ENCODE measurements at places on chromosomes 12 and 14. TPM values are rescaled to one million over a fixed set of nuclear protein-coding genes. Genes with fewer than 3 reads are reported as not detected.

The AICDA gene
- not detected for polyA plus RNA-seq

The REP15 gene
- not detected for polyA plus RNA-seq

DNA sequence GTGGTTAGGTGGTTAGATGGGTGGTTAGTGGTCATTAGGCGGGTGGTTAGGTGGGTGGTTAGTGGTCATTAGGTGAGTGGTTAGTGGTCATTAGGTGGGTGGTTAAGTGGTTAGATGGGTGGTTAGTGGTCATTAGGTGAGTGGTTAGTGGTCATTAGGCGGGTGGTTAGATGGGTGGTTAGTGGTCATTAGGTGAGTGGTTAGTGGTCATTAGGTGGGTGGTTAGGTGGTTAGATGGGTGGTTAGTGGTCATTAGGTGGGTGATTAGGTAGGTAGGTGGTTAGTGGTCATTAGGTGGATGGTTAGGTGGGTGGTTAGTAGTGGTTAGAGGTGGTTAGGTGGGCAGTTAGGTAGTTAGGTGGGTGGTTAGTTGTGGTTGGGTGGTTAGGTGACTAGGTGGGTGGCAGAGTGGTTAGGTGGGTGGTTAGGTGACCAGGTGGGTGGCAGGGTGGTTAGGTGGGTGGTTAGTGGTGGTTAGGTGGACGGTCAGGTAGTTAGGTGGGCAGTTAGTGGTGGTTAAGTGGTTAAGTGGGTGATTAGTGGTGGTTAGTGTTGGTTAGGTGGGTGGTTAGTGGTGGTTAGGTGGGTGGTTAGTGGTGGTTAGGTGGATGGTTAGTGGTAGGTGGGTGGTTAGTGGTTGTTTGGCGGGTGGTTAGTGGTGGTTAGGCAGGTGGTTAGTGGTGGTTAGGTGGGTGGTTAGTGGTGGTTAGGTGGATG lies 8.0 kb upstream of the TMEM119 start:
- no peaks in the 10 kb centered on the region for H3K27me3 ChIP-seq
- no peaks in the 10 kb centered on the region for H3K36me3 ChIP-seq
- H3K4me1 ChIP-seq: no peaks in the 10 kb centered on the region
- no peak overlapping the region for H3K27ac ChIP-seq
- no peak for DNase-seq

DNA sequence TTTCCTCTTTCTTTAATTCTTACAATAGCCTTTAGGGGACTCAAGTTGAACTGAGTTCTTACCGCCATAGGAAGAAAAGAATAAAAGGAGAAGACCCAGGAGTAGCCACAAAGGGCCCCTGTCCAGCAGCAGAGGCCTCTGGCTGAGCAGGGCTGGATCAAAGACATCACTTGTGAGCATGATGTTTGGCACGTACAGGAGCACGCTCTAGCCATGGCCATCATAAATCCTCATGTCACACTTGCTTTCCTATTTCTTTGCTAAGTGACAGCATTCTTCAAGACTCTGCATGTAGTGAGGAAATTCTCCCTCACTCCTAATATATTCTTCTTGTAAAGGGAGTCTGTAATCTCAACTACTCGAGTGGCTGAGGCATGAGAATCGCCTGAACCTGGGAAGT lies 15.7 kb downstream of the CLEC4C start:
- H3K27ac ChIP-seq: no peak overlapping the region
- no peak overlapping the region for H3K4me3 ChIP-seq
- no peaks in the 10 kb centered on the region for H3K4me1 ChIP-seq
- H3K27me3 ChIP-seq: peaks cover 4% of the 10 kb centered on the region
- H3K36me3 ChIP-seq: no peaks in the 10 kb centered on the region
- no peak for DNase-seq

The B4GALNT1 gene
- not detected for polyA plus RNA-seq

- H3K27me3 ChIP-seq: no peaks in the 10 kb centered on the region
- peaks cover 12% of the 10 kb centered on the region for H3K36me3 ChIP-seq
- no peak overlapping the region for H3K27ac ChIP-seq
These were observed 19.2 kb downstream of the CSRP2 start for GRCh38 chr12:76859611-76860010.

All from naive thymus-derived CD8-positive, alpha-beta T cell (primary cell).